ENCODE measurements at places on chromosomes 6 and 20. TPM values are rescaled to one million over a fixed set of nuclear protein-coding genes. Genes with fewer than 3 reads are reported as not detected.

DNA sequence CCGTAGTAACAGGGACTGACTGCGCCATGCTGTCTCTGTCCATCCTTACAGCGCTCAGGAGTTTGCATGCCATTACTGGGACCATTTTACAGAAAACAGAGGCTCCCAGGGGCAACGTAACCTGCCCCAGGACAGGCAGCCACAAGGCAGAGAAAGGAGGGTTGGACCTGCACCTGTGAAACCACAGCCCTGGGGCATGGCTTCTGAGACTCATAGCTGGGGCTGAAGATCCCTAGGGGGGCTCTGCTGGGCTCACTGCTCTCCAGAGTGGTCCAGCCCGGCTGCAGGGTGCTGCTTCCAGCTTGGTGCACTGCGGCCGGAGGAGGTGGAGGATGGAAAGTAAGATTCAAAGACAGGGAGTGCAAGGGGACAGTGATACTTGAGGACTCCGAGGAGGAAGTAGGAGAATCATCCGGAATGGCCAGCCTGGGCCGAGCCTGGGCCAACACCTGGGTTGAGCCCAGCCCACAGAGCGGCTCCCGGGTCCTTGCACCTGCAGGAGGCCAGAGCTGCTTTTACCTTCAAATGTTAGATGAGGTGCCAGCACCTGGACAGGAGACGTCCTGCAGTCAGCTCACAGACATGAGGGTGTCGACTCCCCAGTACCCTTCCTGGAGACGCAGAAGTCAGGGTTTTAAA is 183.2 kb downstream of the CDH4 start:
- no peak for DNase-seq

The IRAK1BP1 gene
- total RNA-seq: 5.4 TPM

The NNAT gene
- not detected for total RNA-seq

- DNase-seq: peak; percentile 14
Observed at GRCh38 chr6:9540534-9541126, 874.2 kb downstream of the TFAP2A start.

The MDC1 gene
- 25.0 TPM for total RNA-seq

- no peak for DNase-seq
Observed at GRCh38 chr20:60962367-60963045, 289.6 kb upstream of the CDH4 start.

The DYNLT1 gene
- 104 TPM for total RNA-seq

- DNase-seq: no peak
Observed at GRCh38 chr6:162360901-162361567, 366.5 kb downstream of the PRKN start.

DNA sequence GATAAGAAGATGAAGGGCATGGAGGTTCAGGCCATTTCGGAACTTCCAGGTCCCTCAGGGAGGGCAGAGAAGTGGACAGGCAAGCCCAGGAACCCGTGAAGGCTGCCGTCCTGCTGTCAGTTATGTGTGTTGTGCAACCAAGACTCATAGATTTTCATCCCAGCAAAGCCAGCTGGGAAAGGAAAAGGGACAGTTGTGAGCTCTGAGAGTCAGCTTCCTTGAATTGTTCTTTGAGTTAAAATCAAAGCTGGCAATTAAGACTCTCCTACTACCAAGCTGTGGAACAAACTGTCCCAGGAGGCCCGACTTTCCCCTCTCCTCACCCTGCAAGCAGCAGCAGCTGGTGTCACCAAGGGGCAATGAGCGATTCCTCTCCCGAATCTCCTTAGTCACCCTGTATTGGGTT is 46.3 kb upstream of the IYD start:
- no peak for DNase-seq

The COL11A2 gene
- total RNA-seq: 4.0 TPM

The PROKR2 gene
- not detected for total RNA-seq

DNA sequence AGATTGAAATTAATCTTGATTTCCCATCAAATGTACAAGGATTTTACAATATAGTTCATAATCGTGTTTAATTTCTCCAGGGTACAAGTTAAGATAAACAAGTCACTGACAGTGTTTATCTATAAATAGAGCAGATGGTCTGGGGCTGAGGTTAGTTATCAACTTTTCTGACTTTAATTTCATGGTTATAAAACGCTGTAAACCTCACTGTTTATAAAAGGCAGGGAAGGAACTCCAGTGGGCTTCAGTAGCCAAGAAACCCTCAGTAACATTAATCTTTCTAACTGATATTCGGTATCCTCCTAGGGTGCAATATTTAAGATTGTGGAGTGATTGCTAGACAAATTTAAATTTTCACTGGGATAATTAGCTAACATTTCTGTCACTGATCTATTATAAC is 68.6 kb downstream of the GFRAL start:
- peak; percentile 63 for DNase-seq

DNA sequence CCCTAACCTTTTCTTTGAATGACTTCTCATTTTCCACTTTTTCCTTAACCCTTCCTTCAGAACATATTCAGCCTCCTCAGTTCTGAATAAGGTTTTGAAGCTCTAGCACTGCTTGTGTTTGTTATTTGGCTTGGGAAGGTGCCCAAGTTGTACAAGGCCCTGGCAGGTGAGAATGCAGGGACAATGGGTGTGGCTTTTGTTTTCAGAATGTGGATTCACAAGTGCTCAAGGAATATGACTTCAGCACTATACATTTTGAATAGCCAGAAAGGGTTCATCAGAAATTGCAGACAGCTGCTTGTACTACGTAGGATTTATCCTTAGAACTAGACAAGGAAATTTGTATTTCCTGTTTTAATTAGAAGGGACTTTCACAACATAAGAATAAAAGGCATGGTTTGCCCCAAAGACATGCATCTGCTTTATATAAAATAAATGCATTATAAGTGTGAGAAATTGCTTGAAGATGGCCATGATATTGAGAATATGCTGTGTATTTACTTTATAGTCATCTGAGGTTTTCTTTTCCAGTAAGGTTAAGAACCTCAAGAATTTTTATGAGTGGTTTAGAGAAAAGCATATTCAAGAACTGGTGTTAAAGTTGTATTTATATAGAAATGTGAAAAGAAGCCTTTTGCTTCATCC is 29.3 kb upstream of the PRDM1 start:
- DNase-seq: no peak

DNA sequence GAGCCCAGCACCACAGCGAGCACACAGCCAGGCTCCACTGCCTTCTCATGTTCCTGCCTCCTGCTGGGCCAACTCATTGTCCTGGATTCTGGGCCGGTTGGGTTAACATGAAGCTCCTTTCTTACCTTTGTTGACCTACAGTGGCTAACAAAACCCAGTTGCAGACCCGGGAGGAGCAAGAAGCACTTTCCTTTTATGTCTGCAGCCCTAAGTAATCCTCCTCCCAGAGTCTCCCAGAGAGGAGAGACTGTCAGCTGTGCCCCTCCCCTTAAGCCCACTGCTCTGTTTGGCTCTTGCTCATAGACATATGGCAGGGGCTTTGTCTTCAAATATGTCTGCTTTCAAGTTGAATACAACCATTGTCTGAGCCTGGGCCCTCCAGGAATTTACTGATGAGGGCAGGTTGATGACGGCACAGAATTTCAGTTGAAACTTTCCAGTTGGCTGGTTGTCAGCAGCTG is 55.2 kb downstream of the PSMB1 start:
- peak; percentile 83 for DNase-seq

DNA sequence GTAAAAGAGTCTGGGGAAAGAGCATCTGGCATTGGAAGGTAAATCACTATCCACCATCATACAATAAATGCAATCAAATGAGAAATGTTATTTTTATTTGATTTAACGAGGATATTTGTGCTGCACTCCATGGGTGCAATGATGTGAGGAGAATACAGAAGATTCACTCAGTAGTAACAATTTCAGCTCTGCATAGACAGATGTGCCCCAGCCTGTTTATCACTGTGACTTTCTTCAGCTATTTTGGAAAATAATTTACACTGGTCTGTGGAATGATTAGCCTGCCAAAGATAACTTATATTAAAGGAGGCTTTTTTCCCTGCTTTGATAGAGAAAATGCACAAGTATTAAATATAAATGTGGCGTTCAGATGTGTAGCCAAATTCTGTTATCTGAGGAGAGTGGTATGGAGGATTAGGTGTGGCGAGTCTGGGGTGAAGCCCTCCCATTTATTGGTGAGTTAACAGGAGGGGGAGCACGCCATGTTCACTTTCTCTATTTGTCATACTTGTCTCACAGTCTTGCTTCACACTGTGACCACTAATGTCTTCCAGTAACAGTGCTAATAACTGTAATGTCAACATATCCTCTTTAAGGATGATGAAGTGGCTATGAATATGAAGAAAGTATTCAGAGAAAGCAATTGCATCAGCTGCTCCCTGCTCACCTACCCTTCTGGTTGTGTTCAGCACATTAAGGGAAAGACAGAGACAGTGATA is 645.6 kb downstream of the MMUT start:
- DNase-seq: no peak

DNA sequence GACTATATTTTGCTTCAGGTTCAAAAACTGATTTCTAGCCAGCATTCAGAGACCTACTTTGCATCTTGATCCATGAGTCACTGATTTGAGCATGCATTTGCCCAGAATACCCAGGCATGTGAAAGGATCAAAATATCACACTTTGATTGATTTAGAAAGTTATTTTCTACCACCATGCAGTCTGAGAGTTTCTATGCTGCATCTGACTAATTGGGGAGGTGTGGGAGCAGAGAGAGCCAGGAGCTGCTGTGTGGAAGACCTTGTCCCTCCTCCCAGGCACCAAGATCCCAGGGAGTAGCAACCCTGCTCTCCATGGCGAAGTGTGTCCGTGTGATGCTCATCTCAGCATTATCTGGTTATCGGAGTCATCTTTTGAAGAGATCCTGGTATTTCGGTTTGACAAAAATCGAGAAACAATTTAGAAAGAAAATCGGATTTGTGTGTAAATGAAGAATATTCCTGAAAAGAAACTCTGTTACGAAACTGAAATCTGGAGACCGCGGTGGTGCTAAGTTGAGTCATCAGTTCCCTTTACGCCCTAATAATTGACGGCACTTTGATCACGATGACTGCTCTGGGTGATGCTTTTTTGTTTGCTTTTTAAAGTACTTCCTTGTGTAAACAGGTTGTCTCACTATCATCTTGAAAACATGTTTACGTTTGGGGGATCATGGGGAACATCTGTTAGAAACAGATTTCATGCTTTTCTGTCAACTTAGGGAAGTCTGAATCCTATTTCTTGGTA is 193.4 kb downstream of the BACH2 start:
- DNase-seq: no peak

The HM13 gene
- total RNA-seq: 101 TPM

- DNase-seq: no peak
Observed at GRCh38 chr6:169847141-169847674, 95.8 kb downstream of the ERMARD start.

DNA sequence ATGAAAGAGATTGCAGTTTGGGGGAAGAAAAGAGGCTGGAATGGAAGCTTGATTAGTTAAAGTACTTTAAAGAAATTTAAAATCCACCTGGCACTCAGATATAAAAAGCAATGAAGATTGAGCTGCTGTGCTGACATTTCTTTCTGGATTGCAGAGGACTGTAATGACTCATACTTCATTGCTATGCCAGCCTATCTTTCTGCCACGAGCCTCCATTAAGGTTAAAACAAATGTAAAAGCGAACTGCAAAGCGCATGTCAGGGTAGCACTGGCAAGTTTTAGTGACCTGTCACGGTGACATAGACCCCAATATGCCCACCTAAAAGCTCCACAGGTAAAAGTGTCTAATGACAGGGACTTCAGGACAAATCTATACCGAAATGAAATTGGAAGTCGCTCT is 449.6 kb downstream of the C6orf118 start:
- no peak for DNase-seq

- no peak for DNase-seq
Observed at GRCh38 chr20:39359981-39360620, 398.0 kb downstream of the DHX35 start.

DNA sequence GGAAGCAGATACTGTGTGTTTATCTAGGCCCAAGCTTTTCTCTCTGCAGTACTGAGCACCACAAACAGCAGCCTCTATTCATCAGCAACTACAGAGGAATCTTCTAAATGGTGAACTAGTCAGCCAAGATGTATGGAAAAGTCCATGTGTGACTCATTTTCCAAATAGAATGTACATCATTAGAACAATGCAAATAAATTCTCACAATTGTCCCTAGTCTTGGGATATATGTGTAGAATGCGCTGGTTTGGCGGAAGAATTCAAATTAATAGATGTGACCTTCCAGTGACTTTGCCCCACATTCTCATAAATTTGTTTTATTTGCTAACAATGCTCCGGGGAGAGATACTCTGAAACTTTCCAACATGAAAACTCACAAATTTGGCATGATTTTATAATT is 436.2 kb downstream of the CBLN4 start:
- DNase-seq: no peak

DNA sequence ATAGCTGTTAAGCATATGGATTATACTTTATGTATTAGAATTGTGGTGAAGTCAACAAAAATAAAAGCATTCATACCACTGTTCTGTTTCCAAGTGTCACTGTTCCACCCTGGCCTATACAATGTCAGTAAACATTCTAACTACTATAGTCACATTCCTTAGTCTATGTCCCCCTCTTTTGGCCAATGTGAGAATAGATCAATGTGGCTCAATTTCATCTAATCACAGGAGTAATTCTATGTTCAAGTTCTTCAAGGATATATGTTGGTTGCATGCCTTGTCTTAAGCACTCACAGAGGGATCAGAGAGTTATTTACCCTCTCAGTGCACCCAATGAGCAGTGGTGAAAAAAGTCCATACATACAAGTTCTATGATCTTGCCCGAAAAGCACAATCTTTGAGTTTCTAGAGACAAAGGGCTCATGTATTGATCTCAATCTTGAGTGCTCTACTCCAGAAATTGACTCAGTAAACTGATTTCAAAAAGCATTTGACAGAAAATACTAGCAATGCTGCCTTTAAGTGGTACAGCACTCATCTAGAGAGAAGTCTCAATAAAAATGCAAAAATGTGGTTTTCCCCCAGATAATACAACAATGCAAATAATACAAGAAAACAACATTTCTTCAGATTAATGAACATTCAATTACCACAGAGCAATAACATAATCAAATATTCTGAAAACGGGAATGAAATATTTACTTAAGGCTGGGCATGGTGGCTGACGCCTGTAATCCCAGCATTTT is 16.5 kb downstream of the SMLR1 start:
- DNase-seq: peak; percentile 71

The JPH2 gene
- total RNA-seq: 6.7 TPM

GRCh38 chr6:116011520-116011919 is 49.2 kb downstream of the FRK start:
- no peak for DNase-seq

The TOX2 gene
- 7.9 TPM for total RNA-seq

The ARFGEF3 gene
- total RNA-seq: 8.8 TPM
